ENCODE measurements at places on chromosomes 16 and 17.

DNA sequence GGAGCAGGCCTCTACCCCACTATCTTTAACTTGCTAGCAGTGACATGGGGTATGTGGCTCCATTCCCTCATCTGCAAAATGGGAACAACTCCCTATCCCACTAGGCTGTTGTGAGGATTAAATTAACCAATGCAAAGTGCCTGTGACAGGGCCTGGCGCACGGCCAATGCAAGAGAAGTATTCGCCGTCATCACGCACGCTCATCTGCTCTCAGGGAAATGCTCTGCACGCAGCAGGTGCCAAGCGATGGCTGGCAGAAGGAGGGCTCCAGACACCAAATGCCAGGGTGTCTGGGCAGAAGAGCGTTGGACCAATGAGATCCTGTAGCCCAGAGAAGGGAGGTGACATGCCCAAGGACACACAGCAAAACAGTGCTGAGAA lies 17.3 kb downstream of the FAM83G start:
- no peak for DNase-seq

GRCh38 chr17:58233543-58233942 lies 4.8 kb upstream of the LPO start:
- no peak for DNase-seq

- DNase-seq = no peak
Observed at GRCh38 chr17:41556931-41557330, 14.9 kb downstream of the KRT9 start.

GRCh38 chr17:49707608-49708514 lies at the start of gene SLC35B1:
SLC35B1 (minus strand) TSS chr17:49707964; CDS start chr17:49707833, 131 bp downstream.
- DNase-seq = peak; percentile 90

DNA sequence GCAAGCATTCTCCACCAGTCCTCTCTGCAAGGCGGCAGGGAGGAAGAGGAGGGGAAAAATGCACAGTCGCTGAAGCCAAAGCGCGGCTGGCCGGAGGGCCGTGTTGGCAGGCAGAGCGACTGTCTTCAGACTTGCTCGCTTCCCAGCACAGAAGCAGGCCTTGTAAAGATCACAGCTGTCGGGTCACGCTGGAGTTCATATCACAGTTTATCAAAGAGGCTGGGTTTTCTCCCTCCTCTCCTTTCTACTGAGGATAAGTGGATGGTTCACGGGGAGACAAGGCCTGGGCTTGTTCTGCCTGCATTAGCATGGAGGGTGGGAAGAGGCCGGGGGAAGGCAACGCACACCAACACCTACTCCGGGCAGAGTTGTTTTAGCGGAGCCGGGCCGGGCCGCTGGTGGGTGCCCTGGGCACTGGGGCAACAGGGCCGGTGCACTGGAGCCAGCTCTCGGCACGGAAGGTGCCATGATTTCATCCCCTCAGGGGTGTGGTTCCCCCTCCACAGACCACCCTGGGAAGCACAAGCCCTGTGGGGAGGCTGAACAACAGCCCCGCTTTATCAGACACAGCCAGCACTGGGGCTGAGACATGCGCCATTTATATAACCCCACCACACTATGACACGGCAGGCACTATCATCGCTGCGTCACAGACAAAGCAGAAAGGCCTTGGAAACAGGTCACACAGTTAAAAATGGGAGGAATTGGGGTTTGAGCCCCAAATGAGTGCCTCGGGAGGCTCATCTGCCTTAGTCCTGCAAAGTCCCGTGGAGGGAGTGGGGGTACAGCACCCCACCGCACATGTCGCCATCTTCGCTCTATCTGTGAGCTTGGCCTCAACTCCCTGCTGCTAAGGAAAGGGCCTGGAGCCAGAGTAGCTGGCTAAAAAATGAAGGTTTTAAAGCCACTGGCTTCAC lies 40.3 kb upstream of the MTSS2 start:
- DNase-seq = no peak

- DNase-seq = no peak
Observed at GRCh38 chr16:4593086-4593485, 21.6 kb downstream of the UBALD1 start.

DNA sequence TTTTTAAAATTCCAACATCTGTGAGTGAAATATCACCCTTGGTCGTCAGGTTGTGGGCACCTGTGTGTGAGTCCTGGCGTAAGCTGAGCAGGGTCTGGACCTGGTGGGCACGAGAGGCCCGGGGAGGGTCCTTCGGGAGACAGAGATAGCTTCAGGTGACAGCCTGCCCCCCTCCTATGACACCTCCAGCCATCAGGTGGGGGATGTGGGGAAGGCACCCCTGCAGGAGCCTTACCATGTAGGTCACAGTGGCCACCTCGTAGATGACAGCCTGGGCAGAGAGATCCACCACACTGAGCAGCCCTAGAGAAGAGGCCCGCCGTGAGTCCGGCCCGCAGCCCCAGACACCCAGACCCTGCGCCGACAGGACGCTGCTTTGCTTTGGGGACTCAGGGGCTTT lies 11.2 kb downstream of the SLC47A2 start:
- no peak for DNase-seq

DNA sequence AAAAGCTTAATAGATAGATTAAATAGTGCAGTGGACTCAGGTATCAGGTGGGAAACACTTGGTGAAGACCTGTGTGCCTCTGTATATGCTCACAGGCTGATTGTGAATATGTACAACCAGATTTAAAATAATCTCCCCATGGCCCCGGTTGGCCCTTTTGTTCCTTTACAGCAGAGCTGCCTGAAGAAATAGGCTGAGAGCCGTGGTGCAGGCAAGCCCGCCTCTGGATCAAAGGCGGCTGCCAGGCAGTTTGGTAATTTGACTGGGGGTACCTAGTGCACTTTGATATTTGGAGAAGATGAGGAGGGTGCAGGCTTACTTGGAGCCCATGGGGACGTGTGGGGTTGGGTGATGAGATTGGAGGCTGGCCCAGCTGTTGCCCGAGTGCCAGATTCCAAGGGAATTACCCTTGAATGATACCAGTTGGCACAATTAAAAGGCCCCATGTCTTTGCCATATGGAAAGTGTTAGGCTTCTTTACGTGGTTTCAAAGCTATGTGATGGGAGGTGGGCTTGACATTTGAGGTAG lies 5.0 kb downstream of the NKD1 start:
- no peak for DNase-seq

GRCh38 chr17:65855245-65855644 lies 293.8 kb upstream of the AXIN2 start:
- no peak for DNase-seq

- DNase-seq = no peak
Observed at GRCh38 chr17:4072487-4073157, 70.2 kb downstream of the ZZEF1 start.

DNA sequence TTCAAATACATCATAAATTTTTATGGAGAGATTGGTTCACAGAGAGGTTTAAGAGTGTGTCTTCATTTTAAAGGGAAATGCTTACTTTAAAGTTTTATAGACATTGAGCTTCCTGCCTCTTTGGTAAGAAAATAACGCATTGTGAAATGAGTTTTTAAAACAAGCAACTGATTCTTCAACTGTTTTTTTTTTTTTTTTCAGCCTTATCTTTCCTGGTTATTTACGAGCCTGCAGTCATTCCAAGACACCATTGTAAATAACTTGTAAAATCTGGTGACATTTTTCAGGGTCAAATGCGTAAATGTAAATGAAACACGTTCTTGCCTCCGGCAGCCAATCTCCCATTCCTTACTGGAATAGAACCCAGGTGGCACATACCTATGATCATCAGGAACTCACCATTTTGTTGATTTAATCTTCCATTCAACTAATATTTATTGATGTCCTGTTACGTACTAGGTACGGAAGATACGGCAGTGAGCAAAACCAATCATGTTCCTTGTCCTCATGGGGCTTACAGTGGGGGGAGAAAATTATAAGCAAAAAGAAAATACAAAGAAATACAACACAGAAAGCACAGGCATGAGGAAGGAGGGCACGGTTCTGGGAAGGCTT lies 33.2 kb upstream of the CDYL2 start:
- no peak for DNase-seq

- DNase-seq = no peak
Observed at GRCh38 chr17:44416558-44417289, 27.3 kb upstream of the ITGA2B start.

- no peak for DNase-seq
Observed at GRCh38 chr17:27756467-27757371, 43.6 kb downstream of the NOS2 start.

Measured in GF-D8 (cell line).